ENCODE measurements at places on chromosomes 11 and 22.

DNA sequence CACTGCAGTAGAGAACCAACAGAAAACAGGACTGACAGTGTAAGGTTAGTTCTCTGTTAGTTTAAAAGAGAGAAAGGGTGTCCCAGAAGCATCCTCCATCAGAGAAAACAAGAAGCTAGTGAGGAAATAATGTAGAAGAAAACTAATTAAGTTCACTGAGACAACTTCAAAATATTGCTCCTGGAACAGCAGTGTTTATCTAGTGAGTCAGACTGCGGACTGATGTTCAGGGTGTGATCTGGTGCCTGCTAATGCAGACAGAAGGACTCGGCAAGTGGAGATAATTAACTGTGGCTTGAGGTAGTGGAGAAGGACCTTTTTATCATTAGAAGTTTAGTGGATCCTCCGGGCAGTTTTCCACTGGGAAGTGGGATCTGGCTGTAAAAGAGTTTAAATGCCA lies 55.4 kb downstream of the CDON start:
- DNase-seq: no peak

DNA sequence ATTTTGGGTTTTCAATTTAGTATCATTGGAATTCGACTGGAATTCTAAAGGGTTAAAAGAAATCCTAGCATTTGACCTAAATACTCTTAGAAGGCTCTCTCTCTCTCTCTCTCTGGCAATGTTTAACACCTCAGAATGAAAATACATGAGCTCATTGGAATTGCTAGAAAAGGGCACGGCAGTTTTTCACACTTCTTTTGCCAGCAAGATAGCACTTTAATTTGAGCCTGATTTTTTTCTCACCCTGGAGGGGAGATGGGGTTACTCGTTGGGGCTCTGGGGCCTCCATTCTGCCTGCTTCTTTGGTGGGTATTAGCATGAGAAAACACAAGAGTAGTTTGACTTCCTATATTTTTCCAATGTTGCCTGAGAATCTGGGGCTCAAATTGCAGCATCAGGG lies 22.8 kb upstream of the CLMP start:
- DNase-seq: no peak

- no peak for DNase-seq
Measured at GRCh38 chr11:14150878-14151277, 188.4 kb downstream of the SPON1 start.

- no peak for DNase-seq
Measured at GRCh38 chr11:75954039-75954438, 139.0 kb downstream of the UVRAG start.

DNA sequence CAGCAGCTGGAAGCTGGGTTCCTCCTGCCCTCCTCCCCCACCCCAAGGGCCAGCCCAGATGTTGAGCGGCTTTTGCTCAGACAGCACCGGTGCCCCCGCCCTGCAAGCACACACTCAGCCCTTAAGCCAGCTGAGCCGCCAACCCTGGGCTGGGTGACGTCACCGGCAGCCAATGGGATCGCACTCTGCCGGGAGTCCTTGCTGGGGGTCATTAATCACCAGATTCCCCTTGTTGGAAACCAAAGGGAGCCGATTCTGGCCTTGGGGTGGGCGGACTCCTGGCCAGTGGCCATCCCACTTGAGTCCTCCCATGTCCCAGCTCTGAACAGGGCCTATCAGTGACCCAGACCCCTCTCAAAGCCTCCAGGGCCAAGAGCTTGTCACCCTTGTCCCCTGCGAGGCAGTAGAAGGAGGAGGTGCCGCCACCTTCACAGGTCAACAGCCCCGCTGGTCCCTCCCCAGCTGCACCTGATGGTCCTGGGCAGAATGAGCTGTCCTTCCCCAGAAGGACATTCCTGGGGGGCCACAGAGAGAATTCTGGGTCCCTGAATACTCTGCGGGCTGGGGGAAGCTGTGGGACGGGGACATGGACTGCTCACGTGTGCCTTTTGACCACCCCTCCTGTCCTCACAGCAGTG lies 7.4 kb downstream of the DUSP8 start:
- peak; percentile 38 for DNase-seq

GRCh38 chr22:23282089-23282501 lies 101.8 kb downstream of the BCR start:
- DNase-seq: peak; percentile 39

DNA sequence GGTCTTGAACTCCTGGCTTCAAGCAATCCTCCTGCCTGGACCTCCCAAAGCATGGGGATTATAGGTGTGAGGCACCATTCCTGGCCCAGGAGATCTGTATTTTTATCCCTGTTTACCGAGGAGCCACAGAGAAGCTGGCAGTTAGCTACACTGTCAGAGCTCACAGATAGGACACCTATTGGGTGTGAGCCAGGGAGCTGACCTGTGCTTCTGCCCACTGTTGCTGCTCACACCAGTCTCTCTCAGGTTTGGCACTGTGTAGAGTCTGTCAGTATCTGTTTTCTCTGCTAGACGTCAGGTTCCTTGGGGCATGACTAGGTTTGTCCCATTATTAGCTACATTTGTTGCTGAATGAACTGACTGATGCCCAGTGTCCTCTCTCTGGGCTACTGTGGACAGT lies 17.5 kb downstream of the PPP6R2 start:
- DNase-seq: no peak

DNA sequence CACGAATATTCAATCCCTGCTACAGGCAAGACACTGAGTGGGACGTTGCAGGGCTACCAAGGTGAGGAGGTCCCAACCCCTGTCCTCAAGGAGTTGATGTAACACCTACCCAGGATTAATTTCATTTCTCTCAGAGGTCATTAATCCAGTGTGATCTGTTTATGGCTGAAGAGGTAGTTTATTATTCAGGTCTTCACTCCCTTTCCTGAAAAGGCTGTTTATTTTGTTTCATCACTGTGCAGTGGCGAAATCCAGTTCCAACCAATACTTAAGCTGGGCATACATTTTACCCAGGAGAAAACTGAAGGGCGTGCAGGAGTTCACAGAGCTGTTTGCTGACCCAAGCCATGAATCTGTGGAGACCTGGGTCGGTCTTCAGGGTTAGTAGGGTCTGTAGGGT lies 2.7 kb upstream of the PTPRJ start:
- no peak for DNase-seq

DNA sequence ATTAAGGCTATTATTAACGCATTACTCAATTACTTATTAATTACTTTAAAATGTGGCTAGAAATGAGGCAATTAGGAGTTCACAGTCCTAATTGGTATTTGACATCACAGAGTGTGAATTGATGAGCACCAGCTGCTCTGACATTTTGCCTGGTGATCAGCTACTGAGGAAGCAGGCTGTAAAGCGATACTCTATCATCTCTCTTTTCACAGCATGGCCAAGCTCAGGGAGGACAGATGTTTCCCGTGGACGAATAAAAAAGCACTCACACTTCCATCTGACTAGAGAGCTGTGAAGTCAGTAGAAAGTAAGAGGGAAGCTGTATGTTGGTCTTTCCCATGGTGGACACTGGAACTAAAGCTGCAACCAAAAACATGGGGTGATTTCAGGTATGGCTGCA lies 29.1 kb upstream of the SYT9 start:
- no peak for DNase-seq

DNA sequence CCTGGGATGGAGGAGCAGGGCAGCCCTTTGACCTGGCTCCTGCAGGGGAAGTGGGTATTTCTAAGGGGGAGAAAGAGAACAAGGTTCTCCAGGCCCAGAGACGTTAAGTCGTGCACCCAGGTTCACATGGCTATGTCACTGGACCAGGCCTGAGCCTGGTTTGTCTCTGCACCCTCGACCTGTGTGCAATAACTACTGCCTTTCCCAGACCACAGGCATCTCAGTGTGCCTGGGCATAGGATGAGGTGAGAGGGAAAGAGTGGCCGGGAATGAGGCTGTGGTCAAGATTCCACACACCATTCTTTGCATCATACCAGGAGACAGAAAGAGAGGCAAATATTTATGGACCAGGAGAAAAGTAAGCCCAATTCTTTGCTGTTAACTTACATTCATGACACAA lies 66.8 kb downstream of the PRR5L start:
- no peak for DNase-seq
